ENCODE measurements at places on chromosomes 5 and 9. TPM values are rescaled to one million over a fixed set of nuclear protein-coding genes. Genes with fewer than 3 reads are reported as not detected.

TRIM14 gene
- total RNA-seq, result 17.7 TPM

SPATA31C1 gene
- total RNA-seq, result not detected

IRX2 gene
- total RNA-seq, result not detected

F2RL2 gene
- total RNA-seq, result 1.0 TPM

CATSPER3 gene
- not detected for total RNA-seq

RETREG1 gene
- total RNA-seq, result 12.5 TPM

GDF9 gene
- total RNA-seq, result 0.18 TPM

CYLC2 gene
- not detected for total RNA-seq

FAM174A gene
- 8.2 TPM for total RNA-seq

OR2K2 gene
- total RNA-seq, result not detected

GDNF gene
- 0.85 TPM for total RNA-seq

ANKRD18B gene
- not detected for total RNA-seq

RCL1 gene
- total RNA-seq, result 32.7 TPM

- DNase-seq, result no peak
- H3K27ac ChIP-seq, result no peak overlapping the region
- no peak overlapping the region for H3K4me3 ChIP-seq
- no peaks in the 10 kb centered on the region for H3K36me3 ChIP-seq
- no peaks in the 10 kb centered on the region for H3K27me3 ChIP-seq
These were observed 470.0 kb downstream of the EBF1 start for GRCh38 chr5:158629591-158630312.

DNA sequence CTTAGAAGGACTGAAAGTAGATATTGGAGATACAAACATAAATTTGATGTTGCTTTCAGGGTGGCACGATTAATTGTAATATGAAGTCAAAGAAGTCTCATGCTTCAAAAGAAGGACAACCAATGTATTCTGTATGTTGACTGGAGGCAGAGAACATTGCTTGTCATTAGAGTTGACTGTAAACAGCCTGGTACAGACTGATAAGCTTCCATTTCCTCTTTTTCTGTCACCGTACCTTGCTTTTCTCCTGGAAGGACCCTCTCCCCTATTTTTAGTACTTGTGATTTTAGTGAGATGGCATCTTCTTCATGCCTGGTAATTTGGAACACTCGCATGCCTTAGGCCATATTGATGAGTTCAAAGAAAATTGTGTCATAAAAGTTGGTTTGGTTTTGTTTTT, 809.4 kb downstream of the PRELID2 start:
- H3K36me3 ChIP-seq, result no peaks in the 10 kb centered on the region
- H3K27ac ChIP-seq, result no peak overlapping the region
- DNase-seq, result no peak
- no peaks in the 10 kb centered on the region for H3K27me3 ChIP-seq
- no peak overlapping the region for H3K4me3 ChIP-seq

- H3K36me3 ChIP-seq, result no peaks in the 10 kb centered on the region
- no peak overlapping the region for H3K27ac ChIP-seq
- no peak overlapping the region for H3K4me3 ChIP-seq
- no peaks in the 10 kb centered on the region for H3K4me1 ChIP-seq
- no peaks in the 10 kb centered on the region for H3K27me3 ChIP-seq
These were observed 513.4 kb upstream of the MEF2C start for GRCh38 chr5:89396278-89396954.

- no peak overlapping the region for H3K27ac ChIP-seq
- no peaks in the 10 kb centered on the region for H3K4me1 ChIP-seq
- H3K36me3 ChIP-seq, result no peaks in the 10 kb centered on the region
These were observed 807.9 kb upstream of the ZNF608 start for GRCh38 chr5:125554355-125554754.

DNA sequence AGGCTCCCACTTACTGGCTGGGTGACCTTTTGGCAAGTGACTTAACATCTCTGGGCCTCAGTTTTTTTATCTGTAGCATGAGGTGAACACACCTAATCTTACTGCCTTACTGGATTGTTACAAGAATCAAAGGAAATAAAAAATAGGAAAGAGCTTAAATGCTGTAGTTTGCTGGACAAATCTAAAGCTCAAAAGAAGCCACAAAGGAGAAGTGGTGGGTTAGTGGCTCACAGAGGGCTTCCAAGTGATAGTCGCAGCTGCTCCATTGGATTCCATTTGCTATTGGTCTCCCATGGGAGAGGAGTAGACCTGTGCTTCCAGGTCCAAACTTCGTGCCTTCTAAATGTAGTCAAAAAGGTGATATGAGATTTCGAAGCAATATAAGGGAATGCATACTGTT, 123.6 kb downstream of the SEMA6A start:
- DNase-seq, result no peak
- H3K27ac ChIP-seq, result no peak overlapping the region
- H3K36me3 ChIP-seq, result no peaks in the 10 kb centered on the region
- H3K4me3 ChIP-seq, result no peak overlapping the region
- no peaks in the 10 kb centered on the region for H3K27me3 ChIP-seq
- no peaks in the 10 kb centered on the region for H3K4me1 ChIP-seq

- no peak for DNase-seq
- no peaks in the 10 kb centered on the region for H3K4me1 ChIP-seq
- H3K27ac ChIP-seq, result no peak overlapping the region
- H3K36me3 ChIP-seq, result no peaks in the 10 kb centered on the region
- no peaks in the 10 kb centered on the region for H3K27me3 ChIP-seq
These were observed 39.7 kb downstream of the ACTL7B start for GRCh38 chr9:108816037-108816436.

DNA sequence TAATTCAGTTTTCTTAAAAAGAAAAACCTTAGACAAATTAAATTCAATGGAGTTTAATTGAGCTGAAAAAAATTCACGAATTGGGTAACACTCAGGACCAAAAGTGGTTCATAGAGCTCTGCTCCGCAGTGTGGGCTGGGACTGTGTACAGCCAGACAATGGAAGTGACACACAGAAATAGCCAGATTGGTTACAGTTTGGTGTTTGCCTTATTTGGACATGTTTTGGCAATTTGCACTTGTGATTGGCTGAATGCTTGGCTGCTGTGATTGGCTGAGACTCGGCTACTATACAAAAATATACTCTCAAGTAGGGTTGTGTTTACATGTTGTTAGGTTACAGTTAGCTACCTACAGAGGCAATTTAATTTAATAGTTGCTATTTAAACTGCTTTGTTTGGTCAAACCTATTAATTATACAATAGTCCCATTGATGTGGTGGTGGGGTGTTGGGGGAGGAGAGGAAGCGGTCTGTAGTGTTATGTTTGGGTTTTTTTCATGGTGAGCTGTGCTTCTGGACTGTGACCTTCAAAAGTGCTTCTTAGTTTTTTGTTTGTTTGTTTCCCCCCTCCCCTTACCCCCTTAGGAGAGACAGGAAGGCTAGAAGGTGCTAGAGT, 95.2 kb downstream of the CNTLN start:
- DNase-seq, result no peak
- H3K27ac ChIP-seq, result no peak overlapping the region
- H3K36me3 ChIP-seq, result no peaks in the 10 kb centered on the region
- H3K4me1 ChIP-seq, result no peaks in the 10 kb centered on the region

- H3K27me3 ChIP-seq, result no peaks in the 10 kb centered on the region
- H3K27ac ChIP-seq, result no peak overlapping the region
- no peaks in the 10 kb centered on the region for H3K4me1 ChIP-seq
- DNase-seq, result no peak
These were observed 99.0 kb downstream of the CDH12 start for GRCh38 chr5:22754155-22754554.

DNA sequence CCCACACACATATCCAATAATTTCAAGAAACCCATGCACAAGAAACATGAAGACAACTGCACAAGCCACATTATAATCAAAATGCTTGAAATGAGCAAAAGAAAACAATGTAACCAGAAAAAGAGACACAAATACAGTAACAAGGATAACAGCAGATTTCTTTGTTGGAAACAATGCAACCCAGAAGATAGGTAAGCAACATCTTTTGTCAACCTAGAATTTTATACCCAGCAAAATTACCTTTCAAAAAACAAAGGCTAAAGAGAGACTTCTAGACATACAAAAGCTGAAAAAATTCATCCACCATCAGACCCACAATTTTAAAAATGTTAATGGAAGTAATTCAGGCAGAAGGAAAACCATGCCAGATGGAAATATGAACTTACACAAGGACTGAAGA, 5.0 kb upstream of the COL23A1 start:
- H3K27me3 ChIP-seq, result no peaks in the 10 kb centered on the region
- no peak for DNase-seq
- no peaks in the 10 kb centered on the region for H3K4me1 ChIP-seq
- H3K36me3 ChIP-seq, result no peaks in the 10 kb centered on the region

GRCh38 chr5:176694146-176694545, 46.9 kb downstream of the TSPAN17 start:
- no peaks in the 10 kb centered on the region for H3K27me3 ChIP-seq
- no peak for DNase-seq
- H3K4me3 ChIP-seq, result no peak overlapping the region
- no peaks in the 10 kb centered on the region for H3K4me1 ChIP-seq

GRCh38 chr5:68411161-68411560, 195.6 kb downstream of the PIK3R1 start:
- H3K27me3 ChIP-seq, result no peaks in the 10 kb centered on the region
- H3K4me3 ChIP-seq, result no peak overlapping the region
- H3K27ac ChIP-seq, result no peak overlapping the region
- H3K4me1 ChIP-seq, result no peaks in the 10 kb centered on the region
- H3K36me3 ChIP-seq, result no peaks in the 10 kb centered on the region

Data from uterus (tissue), 4 donors.